ENCODE measurements at places on chromosomes 6 and 20.
A peak's percentile ranks its signal among the peaks of the same experiment; 100 is the strongest.

GRCh38 chr6:107894809-107895396 is 63.1 kb downstream of the SEC63 start:
- no peak for DNase-seq

DNA sequence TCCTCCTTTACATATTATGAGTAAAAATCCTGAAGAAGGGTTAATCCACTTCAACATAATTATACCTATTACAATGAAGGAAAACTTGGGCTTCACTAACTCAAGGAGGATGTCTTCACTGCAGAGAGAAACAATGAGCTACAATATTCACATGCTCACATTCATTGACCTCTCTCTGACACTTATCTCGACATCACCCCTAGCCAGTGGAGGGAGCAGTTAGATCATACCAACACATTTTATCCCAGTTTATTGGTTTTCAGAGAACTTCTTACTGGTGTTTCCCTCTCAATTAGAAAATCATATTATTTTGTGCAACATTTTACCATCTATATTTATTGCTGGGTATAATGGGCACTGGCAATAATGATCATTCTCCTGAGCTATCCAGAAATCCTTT is 646.5 kb downstream of the TENT5A start:
- no peak for DNase-seq

DNA sequence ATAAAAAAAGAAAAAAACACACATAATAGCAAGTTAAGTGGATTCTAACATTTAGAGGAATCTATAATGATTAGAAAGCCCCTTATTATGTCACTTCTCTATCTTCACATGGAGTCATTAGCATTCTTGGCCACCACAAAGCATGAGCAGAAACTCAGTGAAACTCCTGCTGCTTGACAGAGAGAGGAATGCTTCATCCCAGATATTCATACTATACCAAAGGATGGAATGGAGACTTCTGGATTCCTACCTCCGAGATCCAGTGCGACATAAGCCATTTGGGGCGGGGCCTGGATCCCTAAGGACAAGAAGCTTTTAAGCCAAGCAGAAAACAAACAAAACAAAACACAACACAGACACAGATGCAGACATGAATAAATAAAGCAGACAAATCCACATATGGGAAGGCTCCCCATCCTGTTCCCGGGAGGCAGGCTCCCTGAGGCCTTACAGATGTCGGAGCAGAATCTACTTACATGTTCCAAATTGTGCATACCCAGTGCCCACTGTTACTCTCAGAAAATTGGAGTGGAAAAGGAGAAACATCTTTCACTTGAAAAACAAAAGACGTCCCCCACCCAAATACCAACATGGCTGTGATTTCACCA is 727.3 kb downstream of the MAFB start:
- no peak for DNase-seq

DNA sequence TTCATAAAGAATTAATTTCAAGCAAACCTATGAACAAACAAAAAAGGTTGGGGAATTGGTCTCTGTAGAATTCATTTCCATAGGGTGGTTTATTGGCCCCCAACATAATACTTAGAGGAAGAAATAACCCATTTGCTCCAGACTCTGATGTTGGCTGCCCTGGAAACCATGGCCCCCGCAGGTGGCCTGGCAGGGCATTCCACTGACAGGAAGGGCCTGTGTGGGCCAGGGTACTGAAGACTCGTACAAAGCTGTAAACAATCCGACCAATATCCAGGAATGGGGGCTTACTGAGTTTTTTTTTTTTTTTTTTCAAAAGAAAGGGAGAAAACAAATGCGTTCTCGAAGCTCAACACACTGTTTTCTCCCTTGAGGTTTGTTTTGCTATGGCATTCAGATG is 59.5 kb downstream of the CLIC5 start:
- DNase-seq: no peak

DNA sequence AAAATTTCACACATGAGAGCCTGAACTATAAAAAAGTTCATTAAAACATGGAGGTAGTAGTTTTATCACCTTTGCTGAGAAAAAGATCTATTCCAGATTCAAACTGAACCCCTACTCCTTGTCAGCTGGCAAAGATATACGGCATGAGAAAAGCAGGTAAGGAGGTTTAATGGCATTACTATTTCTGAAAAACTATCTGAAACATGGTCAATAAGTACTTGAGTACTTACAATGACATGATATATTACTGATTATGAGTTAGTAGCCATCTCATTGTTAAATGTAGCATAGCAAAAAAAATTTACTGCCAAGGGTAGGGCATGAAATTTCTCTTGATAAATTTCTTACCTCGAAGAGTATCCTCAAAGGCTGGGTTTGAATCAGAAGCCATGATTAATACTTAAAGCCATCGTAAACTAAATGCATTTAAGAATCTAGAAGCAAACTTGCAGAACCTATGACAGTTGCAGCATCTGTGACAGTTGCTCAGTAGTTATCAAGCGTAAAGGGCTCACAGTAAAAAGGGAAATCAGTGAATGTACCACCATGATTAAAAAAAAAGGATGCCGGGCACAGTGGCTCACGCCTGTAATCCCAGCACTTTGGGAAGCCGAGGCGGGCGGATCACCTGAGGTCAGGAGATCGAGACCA is 8.7 kb downstream of the SLC17A5 start:
- DNase-seq: no peak

DNA sequence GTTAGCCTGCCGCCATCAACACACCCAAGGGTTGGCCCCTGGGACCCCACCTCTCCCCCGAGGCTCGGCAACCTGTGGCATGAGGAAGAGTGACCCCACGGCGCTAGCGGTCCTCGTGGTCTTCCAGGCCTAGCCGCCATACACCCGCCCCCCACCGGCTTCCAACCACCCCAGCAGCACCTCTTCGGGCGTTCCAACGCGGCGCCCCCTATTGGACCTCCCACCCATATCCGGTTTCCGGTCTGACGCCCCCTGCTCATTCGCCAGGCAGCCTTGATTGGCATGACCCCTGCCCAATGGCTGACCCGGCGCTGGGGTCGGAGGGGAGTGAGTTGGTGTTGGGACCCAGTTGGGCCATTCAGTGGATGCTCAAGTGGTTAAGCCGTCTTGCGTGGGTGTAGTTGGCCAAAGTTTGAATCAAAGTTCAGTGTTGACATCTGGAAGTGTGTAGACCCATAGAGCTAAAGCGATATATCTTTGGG is at the start of gene GNAS-AS1:
Gene GNAS-AS1 (minus strand): TSS at position 210 of the 482 bp plus-strand sequence.
- peak; percentile 63 for DNase-seq

DNA sequence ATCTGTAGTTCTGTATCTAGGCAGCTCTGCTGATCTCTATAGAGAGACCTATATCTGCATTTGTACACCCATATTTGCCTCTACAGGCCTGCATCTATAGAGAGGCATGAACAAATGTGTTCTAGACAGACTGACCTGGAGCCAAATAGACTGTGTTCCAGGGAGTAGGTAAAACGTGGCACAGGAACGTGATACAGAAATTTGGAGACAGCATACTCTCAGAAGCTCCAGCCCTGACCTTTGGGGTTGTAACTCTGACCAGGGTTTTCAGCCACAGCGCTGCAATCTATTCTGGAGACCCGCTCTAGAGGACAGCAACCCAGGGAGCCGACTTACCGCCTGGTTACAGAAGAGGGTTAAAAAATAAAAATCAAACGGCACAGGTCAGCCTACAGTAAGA is 983 bp downstream of the RBBP9 start:
- DNase-seq: peak; percentile 8

DNA sequence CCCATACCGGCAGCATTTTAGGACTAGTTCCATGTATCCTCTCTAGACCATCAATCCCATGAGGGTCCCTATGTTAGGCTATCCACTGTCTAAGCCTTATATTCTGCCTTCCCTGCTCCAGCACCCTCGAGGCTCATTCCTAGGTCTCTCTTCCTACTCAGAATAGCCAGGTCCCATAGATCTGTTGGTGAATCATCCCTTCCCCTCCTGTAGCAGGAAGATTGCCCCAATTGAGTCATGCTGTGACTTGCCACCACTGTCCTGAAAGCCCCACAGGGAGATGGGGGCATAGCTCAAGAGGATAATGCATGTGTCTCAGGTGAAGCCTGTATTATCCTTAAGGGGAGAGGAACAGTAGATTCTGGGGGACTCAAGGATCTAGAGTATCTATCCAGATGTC is 143.1 kb upstream of the MOCS1 start:
- no peak for DNase-seq

GRCh38 chr6:28696167-28696566 is 170.5 kb downstream of the GPX5 start:
- no peak for DNase-seq

GRCh38 chr6:159854959-159855358 is 35.8 kb upstream of the MAS1 start:
- no peak for DNase-seq

DNA sequence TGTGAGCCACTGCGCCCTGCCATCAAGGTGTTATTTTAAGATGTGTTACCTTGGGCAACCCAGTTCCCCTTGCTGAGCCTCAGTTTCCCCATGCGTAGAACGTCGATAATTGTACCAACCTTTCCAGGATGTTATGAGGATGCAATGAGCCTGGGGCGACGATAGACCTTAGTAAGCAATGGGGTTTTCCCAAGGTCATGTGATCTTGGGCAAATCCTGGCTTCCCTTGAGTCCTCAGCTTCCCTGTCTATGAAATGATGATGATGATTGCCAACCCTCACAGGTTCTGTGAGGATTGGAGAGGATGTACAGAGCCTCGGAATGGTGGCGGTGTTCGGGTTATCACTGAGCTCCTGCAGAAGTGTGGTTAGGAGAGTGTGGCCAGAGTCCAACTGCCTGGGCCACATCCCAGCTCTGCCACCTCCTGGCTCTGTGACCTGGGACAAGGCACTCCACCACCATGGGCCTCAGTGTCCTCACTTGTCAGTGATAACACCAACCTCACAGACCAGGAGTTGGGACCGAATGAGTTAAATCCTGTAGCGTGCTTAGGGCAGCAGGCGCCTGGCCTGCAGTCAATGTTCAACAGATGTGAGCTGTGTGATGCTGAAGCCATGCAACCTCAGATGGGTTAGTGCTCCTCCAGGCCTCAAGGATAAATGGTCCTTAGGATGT is 23.4 kb downstream of the SIRPA start:
- DNase-seq: no peak

Data from NCI-H1105 (cell line).